NCI-H69 (cell line): ENCODE measurements at places on chromosomes 12 and 14.

- no peak for DNase-seq
Observed at GRCh38 chr14:53792909-53793308, 163.7 kb downstream of the BMP4 start.

DNA sequence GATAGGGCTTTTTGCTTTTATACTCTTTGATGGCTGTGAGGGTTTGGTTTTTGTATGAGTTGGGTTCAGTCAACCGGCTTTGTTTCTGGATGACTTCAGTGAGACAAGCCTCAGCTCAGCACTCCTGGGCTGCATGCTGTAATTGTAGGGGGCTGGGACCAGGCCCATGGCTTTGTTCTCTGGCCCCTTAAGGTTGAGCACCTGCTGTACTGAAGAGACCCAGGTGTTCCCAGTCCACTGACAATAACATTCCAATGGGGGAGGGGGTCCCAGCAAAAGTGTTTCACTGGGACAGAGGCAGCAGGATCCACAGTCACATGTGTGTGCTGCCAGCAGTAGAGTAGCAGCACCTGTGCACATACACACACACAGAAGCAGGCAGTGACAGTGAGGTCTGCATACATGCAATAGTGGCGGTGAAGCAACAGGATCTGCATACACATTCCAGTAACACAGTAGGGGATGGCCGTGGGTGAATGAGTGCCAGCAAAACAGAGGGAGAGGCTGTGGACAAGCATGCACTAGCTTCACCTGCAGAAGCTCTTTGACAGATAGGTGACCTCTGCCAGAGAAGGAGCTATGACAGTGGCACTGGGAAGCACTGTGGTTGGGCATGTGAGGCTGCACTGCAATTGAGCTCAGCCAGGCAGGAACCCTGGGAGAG lies 240.4 kb downstream of the ASCL1 start:
- peak; percentile 12 for DNase-seq

GRCh38 chr14:61553730-61554641 lies 141.3 kb upstream of the HIF1A start:
- peak; percentile 48 for DNase-seq

GRCh38 chr14:64444984-64445845 lies 20.1 kb upstream of the AKAP5 start:
- DNase-seq, result peak; percentile 57

DNA sequence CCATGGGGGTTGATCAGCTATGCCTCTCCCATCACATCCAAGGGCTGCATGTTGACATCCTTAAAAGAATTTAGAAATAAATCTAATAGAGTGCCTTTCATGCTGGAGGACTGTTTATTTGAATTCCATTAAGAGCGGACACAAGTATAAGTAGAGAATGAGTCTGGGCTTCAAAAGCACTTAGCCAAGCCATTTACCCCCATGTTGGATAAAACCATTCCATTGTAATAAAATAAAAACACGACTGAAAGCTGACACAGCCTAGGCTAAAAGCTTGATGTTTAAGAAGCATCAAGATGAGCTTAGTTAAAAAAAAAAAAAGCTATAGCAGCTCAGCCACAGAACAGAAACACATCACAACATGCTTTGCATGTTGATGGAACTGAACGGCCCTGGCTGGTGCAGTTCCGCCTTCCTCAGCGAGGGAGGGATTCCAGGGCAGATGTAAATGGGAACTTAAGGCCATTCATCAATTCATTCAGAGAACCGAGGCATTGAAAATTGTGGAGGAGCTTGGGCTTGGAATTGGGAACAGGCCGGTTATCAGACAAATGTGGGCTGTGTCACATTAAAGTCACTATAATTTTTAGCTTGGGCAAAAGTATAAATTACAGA lies 41.2 kb downstream of the TMEM132D start:
- DNase-seq, result no peak

DNA sequence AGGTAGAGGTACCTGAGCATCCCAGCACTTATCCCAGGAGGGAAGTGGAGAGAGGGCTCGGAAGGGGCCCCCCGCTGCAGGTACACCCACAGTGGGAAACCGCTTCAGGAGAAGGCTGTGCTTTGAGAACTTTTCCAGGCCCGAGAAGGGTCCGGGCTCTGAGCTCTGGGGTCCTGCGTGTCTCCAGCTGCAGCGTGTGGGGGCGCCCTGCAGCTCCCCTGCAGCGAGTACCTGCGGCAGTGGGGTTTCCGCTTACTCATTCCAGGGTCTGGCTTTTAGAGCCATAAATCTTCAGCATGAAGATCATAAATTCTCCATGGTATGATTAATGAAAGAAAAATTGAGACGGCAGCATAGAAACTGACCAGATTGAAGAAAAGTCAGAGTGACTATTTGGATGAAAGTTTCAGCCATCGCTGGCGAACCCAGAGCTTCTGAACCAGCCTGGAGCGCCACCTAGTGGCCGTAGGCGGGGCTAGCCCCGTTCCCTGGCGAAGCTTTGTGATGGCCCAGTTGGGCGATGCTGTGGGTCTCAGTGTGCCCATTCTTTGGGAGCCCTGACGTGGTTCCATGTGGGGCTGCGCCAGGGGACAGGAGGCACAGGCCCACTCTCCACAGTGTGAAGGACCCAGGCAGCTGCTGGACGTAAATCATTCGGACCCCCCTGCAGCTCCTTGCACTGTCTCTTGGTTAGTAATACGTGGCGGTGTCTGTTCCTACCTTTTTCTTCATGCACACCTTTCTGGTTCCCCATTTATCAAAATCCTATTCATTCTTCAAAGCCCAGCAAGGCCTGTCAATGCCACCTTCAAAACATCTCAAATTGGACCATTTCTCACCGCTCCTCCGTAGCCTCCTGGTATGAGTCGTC lies 198.2 kb downstream of the TSPAN9 start:
- peak; percentile 77 for DNase-seq

DNA sequence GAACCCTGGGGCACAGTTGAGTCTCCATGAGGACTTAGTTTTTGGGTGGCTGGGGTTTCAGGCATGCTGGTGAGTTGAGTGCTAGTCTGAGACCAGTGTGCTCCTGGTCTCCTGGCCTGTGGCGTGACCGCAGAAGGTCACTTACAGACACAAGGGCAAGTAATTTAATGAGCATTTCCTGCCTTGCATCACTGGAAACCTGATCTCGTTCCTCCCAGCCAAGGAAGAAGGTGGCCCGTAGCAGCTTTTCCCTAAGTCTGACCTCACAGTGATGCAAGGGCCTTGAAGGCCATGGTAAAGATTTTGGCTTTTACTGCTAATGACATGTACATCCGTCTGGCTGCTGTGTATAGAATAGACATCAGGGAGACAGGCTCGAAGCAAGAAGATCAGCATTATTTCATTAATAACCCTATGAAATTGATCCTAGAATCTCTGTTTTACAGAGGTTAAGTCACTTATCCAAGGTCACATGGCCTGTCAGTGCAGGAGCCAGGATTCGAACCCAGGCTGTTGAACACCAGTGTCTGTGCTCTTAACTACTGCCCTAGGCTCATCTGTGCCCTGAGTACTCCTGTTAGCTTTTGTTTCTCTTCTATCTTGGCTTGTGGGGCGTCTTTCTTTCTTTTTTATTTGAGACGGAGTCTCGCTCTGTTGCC lies 4.6 kb downstream of the TMEM120B start:
- peak; percentile 20 for DNase-seq

DNA sequence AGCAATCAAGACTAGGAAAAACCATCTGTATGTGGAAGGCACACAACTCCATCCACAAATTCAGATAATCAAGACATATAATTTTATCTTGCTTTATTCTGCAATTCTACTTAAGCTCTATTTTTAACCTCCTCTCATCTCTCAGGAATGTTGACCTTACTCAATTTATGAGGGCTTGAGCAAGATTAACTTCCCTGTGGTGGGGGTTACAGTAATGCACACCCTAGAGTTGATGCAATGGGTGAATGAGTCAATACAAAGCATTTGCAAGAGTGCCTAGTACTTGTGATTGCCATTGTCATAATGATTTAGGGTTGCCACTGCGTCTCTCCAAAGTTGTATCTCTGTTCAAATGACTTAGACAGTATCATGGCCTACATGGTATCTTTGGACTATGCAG lies 1598.4 kb upstream of the TMEM132C start:
- no peak for DNase-seq

GRCh38 chr12:126708492-126708896 lies 1558.5 kb upstream of the TMEM132C start:
- DNase-seq, result no peak

DNA sequence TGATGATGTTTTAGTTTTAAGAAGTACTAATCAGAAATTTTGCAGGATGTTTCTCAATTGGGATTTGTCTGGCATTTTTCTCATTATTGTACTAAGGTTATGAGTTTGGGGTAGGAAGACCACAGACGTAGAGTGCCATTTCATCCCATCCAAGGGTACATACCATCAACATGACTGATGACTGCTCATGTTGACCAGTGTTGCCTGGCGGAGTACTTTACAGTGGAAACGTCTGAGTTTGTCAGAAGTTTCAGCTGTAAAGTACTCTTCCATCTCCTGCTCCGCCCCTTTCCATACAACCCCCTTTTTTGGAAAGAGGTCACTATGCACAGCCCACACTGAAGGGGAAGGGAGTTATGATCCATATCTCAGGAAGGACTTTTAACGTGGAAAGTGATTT lies 74.2 kb downstream of the RCOR1 start:
- DNase-seq, result no peak

- no peak for DNase-seq
Observed at GRCh38 chr12:46388427-46389021, 16.0 kb upstream of the SLC38A2 start.

- DNase-seq, result no peak
Observed at GRCh38 chr14:76499399-76499798, 123.5 kb downstream of the ESRRB start.

GRCh38 chr12:25740617-25741016 lies 187.5 kb upstream of the LMNTD1 start:
- no peak for DNase-seq

GRCh38 chr12:54616933-54617680 lies 17.6 kb downstream of the LACRT start:
- DNase-seq, result no peak

DNA sequence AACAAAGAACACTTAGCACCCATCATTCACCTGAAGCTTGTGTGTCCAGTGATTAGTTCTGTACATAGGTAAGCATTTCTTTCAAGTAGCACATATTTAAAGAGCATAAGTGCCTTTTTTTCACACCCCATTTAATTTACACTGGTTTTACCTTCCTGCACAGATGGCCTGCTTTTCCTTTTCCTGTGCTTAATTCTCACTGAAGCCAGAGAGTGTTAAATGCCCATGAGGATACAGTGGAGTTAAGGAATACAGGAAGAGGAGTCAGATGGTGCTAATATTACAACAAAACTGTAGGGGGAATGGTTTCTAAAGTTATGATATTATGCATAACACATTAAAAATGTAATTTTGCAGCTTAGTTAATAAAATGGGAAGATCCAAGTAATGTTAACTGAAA lies 31.0 kb upstream of the SLC38A1 start:
- DNase-seq, result peak; percentile 98
